Jurkat, Clone E6-1 (cell line): ENCODE measurements at places on chromosomes 12 and 14.

DNA sequence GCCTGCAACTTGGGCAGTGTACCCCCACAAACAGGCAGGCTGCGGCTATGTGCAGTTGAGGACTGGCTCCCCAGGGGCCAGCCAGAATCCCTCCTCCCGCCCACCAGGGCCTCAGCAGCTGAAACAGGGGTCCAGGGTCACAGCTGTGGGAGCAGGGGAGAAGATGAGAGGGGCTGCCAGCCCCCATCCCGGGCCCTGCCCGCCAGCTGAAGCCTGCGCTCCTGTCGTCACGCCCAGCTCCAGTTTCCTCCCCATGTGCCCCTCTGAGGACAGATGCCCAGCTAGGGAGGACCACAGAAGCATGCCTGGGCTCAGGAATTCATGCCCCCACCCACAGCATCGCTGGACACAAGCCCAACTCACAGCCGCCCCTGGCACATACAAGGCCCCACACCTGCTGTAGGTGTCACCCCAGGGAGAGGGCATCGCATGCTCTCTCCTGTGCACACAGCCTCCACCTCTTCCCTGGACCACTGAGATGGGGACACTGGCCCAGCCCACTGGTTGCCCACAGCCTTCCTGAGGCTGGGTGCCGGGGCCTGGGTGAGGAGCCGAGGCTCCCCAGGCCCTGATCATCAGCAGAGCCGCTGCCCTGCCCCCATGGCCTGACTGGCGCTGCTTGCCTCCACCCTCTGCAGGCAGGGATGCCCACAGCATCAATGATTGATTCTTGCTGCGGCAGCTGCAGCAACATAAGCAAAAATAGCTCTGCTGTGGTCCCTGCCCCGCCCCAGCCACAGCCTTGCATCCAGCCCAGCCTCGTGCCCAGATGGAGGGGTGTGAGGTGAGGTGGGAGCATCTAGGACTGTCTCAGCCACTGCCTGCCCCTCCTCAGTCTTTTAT is 3.7 kb upstream of the CLBA1 start:
- DNase-seq = no peak

DNA sequence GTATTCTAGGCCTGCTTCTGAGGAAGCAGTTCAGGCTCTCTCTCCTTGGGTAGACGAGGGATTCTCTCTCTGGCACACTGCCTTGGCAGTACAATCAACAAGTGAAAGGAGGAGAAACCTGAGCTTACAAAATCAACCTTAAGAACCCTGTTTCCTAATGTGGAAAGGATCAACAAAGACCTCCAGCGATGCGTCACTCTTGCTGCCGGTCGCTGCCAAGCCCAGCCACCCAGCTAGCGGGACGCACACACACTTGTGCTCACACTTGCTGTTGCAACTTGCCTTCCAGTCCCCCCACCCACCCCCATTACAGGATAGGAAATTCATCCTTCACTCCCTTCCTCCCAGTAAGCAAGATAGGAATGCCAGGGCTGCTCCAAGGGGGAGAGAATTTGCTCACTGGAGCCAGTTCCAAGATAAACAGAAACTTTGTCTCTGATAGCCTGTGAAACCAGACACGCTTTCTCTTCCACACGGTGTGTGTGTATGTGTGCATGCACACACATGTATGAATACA is 144.3 kb downstream of the BCL11B start:
- no peak for DNase-seq

- DNase-seq = no peak
Measured at GRCh38 chr14:99648027-99648784, 3.3 kb downstream of the HHIPL1 start.

GRCh38 chr14:68961781-68962584 is 17.1 kb downstream of the ACTN1 start:
- DNase-seq = no peak

DNA sequence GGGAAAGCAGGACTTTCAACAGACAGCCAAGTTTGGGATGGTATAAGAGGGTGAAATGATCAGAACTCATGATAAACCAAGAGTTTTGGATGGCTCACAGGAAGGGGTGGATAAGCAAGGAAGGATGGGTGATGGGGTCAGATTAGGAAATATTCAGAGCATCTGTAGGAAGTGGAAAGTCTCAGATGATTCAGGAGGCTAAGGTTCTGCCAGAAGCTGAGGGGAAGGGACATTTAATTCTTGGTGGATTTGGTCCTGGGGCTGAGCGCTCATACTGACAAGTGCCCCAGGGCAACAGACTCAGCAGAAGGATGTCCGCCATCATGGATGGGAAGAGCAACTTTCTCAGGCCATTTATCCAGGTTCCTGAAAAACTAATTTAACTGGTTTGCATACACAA is 28.4 kb upstream of the BDKRB2 start:
- DNase-seq = no peak
